Mesendoderm (in vitro differentiated cells): ENCODE measurements at places on chromosomes 7 and 10.

DNA sequence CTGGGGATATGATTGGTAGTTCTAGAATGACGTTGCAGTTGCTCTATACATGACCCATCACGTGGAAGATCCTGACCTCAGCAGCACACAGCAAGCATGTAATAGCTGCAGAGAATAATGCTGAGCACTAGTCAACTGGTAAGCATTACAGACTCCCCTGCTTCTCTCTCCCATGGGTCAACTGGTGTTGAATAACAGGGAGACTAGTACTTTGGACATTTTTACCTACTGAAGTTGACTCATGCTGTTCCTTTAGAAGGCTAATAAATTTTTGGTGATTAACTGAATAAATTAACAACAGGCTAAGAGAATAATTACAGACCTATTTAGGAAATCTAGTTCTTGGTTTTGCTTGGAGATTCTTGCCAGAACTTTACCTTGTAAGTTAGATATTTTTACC is 234.1 kb downstream of the AUTS2 start:
- no peak for DNase-seq
- H3K27ac ChIP-seq = no peak overlapping the region
- no peaks in the 10 kb centered on the region for H3K36me3 ChIP-seq
- peaks cover 3% of the 10 kb centered on the region for H3K4me1 ChIP-seq

GRCh38 chr10:119613741-119614140 is 17.0 kb upstream of the TIAL1 start:
- no peaks in the 10 kb centered on the region for H3K4me1 ChIP-seq
- H3K27me3 ChIP-seq = no peaks in the 10 kb centered on the region
- no peak overlapping the region for H3K27ac ChIP-seq
- H3K4me3 ChIP-seq = no peak overlapping the region
- no peaks in the 10 kb centered on the region for H3K36me3 ChIP-seq
- DNase-seq = no peak

DNA sequence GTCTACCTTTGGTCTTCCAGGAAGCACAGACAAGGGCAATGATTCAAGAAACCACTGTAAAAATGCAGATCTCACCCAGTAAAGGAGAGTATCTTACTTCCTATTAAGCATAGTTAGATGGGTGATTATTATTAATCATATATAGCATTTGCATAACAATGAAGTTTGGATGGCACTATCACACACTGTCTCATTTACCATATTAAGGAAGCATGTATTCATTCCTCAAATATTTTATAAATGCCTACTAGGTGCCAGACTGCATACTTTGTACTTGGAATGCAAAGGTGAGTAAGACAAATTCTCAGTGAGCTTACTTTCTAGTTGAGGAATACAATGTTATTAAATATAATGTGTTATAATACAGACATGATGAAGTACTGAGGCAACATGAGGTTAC is 53.9 kb upstream of the SKAP2 start:
- no peaks in the 10 kb centered on the region for H3K4me1 ChIP-seq
- H3K36me3 ChIP-seq = no peaks in the 10 kb centered on the region
- H3K4me3 ChIP-seq = no peak overlapping the region
- peak; percentile 5 for DNase-seq
- H3K27me3 ChIP-seq = no peaks in the 10 kb centered on the region
- no peak overlapping the region for H3K27ac ChIP-seq

DNA sequence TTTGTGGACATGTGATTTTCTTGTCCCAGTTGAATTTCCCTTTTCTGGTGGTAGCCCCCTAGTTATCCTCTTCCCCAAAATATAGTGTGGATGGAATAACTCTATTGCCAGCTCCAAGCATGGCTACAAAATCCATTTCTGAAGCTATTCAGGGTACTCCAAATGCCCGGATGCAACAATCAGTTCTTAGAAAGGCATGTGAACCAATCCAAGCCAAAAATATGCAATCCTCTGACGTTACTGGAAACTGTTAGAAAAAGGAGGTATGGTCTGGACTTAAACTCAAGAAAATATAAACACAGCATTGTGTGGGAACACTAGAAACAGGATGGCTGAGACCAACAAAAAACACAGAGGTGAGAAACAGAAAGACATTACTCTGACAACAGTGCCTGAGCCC is 347.0 kb downstream of the GPAM start:
- H3K36me3 ChIP-seq = no peaks in the 10 kb centered on the region
- H3K27me3 ChIP-seq = no peaks in the 10 kb centered on the region
- no peaks in the 10 kb centered on the region for H3K4me1 ChIP-seq
- DNase-seq = no peak
- no peak overlapping the region for H3K27ac ChIP-seq

DNA sequence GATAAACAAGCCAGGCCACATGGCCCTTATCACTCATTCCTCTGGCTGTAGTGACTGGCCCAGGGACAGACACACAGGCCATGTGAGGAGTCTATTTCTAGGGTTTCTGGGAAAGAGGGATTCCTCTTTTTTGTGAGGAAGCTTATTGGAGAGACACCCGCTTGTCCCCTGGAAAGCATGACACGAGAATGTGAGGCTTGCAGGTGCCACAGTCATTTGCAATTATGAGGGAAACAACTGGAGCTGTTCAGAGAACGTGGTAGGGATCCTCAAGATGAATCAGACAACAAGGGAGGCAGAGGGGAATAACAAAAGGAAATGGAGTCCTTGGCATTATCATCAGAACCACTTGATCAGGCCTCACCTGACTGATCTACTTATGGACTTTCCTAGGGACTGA is 64.5 kb downstream of the ADCYAP1R1 start:
- H3K27me3 ChIP-seq = no peaks in the 10 kb centered on the region
- H3K4me3 ChIP-seq = no peak overlapping the region
- H3K4me1 ChIP-seq = no peaks in the 10 kb centered on the region
- no peak for DNase-seq
- H3K36me3 ChIP-seq = no peaks in the 10 kb centered on the region

- peaks cover 3% of the 10 kb centered on the region for H3K4me1 ChIP-seq
- no peaks in the 10 kb centered on the region for H3K36me3 ChIP-seq
- H3K27ac ChIP-seq = no peak overlapping the region
- no peaks in the 10 kb centered on the region for H3K27me3 ChIP-seq
- no peak overlapping the region for H3K4me3 ChIP-seq
- DNase-seq = no peak
These were observed 27.0 kb downstream of the CDK6 start for GRCh38 chr7:92809397-92809759.

- no peak overlapping the region for H3K27ac ChIP-seq
- H3K4me1 ChIP-seq = no peaks in the 10 kb centered on the region
- H3K27me3 ChIP-seq = no peaks in the 10 kb centered on the region
- H3K4me3 ChIP-seq = no peak overlapping the region
- no peaks in the 10 kb centered on the region for H3K36me3 ChIP-seq
These were observed 41.8 kb upstream of the RABGEF1 start for GRCh38 chr7:66698652-66699205.

DNA sequence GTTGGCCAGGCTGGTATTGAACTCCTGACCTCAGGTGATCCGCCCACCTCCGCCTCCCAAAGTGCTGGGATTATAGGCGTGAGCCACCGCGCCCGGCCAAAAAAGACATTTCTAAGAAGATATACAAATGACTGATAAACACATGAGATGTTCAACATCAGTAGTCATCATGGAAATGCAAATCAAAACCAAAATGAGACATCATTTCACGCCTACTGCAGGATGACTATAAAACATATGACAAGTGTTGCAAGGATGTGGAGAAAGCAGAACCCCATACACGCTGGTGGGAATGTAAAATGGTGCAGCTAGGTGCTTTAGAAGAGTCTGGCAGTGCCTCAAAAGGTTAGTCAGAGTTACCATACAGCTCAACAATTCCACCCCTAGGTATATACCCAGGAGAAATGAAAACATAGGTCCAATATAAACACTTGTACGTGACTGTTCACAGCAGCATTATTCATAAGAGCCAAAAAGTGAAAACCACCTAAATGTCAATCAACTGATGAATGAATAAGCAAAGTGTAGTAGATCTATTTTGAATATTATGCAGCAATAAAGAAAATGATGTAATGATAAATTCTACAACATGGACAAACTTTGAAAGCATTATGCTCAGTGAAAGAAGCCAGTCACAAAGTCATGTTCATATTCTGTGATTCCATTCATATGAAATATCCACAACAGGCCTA is 24.5 kb downstream of the TMEM209 start:
- H3K4me3 ChIP-seq = no peak overlapping the region
- H3K27me3 ChIP-seq = no peaks in the 10 kb centered on the region
- H3K4me1 ChIP-seq = no peaks in the 10 kb centered on the region
- no peaks in the 10 kb centered on the region for H3K36me3 ChIP-seq
- H3K27ac ChIP-seq = no peak overlapping the region
- DNase-seq = no peak

DNA sequence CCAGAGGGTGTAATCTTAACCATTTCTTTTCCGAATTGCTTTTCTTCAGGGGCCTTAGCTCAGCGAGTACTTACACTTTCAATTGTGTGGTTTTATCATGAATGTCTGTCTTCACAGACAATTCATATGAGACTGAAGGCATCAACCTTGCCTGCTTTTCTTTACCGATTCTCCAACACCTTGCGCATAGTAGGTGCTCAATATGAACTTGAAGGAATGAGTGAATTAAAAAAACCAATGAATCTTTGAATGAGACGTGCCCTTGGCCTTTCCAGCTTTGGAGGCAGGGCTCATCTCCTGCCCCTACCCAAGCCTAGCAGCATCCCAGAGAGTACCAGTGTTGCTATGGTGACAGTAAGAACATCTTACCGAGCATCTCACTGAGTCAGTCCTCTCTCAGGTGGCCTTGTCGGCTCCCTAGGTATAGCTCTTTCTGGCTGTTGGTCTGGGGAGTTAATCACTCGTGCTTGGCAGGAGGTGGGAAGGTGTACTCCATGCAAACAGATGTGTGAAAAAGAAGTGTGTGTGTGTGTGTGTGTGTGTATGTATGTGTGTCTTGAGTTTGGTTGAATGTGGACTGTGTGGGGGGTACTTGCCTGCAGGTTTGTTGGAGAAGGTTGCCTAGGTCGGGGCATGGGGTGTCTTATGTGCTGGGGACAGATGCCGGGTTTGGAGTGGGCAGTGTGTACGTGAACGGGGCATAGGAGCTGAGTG is 107.7 kb downstream of the C10orf105 start:
- no peak for DNase-seq
- no peaks in the 10 kb centered on the region for H3K36me3 ChIP-seq
- no peaks in the 10 kb centered on the region for H3K27me3 ChIP-seq
- H3K4me1 ChIP-seq = peaks cover 3% of the 10 kb centered on the region

- no peaks in the 10 kb centered on the region for H3K4me1 ChIP-seq
- DNase-seq = peak; percentile 31
- no peaks in the 10 kb centered on the region for H3K36me3 ChIP-seq
- H3K4me3 ChIP-seq = no peak overlapping the region
- H3K27ac ChIP-seq = no peak overlapping the region
These were observed 47.0 kb upstream of the FIGNL1 start for GRCh38 chr7:50497068-50497642.

- H3K27ac ChIP-seq = no peak overlapping the region
- H3K4me3 ChIP-seq = no peak overlapping the region
- H3K4me1 ChIP-seq = no peaks in the 10 kb centered on the region
- DNase-seq = no peak
- no peaks in the 10 kb centered on the region for H3K36me3 ChIP-seq
These were observed 7.4 kb upstream of the LRRC18 start for GRCh38 chr10:48946891-48947500.

DNA sequence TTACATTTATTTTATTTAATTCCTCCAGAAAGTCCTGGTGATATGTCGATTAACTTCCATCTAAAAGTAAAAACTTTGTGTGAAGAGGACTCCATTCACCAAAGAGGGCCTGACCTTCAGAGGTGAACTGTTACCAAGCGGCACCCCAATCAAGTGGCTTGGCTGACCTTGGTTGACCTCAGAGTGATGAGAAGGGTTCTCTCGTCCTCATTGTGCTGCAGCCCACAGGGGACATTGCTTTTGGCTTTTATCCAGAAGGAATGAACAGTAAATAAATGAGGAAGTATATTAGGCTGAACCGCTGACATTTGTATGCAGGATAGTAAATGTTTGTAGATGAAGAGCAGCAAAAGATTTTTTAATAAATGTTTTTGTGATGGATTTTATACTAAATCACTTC is 172.4 kb upstream of the MKI67 start:
- H3K36me3 ChIP-seq = no peaks in the 10 kb centered on the region
- no peaks in the 10 kb centered on the region for H3K27me3 ChIP-seq
- H3K27ac ChIP-seq = no peak overlapping the region
- no peak overlapping the region for H3K4me3 ChIP-seq
- no peaks in the 10 kb centered on the region for H3K4me1 ChIP-seq
